Stimulated activated CD4-positive, alpha-beta T cell treated with anti-CD3 and anti-CD28 coated beads, Interleukin-15, amount 100 ng/mL, for 1 hour (primary cell): ENCODE measurements at places on chromosomes 7 and 10.
A peak's percentile ranks its signal among the peaks of the same experiment; 100 is the strongest.

- DNase-seq: no peak
These were observed 958.0 kb upstream of the PHF14 start for GRCh38 chr7:10015687-10016086.

GRCh38 chr7:70919481-70920073, 212.4 kb upstream of the GALNT17 start:
- no peak for DNase-seq

DNA sequence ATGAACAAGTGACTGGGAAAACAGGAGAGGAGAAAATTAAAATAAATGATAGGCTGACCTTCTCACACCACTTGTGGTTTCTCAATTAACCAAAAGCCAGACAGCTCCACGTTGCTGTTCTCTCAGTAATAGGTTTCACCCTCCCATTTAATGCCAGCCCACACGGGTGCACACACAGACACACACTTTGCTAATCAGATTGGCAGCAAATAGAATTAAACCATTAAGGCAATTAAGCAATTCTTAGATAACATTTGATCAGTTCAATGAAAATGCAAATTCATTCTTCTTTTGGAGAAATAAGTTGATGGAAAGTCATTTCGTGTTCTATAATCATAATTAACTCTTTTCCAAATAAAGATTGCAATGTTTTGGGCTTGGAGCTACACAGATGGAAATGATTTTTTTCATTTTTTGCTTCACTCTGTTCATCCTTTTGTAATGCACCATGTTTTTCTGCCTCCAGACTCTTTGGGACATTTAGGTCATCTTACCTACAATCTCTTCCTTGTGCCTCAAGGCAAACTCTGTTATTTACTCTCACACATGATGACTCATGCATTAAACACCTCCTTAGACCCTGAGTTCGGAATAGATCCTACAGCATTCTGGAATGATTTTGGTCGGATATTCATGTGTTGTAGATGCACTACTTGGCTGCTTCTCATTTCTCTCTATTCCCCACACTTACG, 700.7 kb downstream of the AUTS2 start:
- no peak for DNase-seq

- DNase-seq: no peak
These were observed 900 bp upstream of the MICALL2 start for GRCh38 chr7:1459920-1460820.

DNA sequence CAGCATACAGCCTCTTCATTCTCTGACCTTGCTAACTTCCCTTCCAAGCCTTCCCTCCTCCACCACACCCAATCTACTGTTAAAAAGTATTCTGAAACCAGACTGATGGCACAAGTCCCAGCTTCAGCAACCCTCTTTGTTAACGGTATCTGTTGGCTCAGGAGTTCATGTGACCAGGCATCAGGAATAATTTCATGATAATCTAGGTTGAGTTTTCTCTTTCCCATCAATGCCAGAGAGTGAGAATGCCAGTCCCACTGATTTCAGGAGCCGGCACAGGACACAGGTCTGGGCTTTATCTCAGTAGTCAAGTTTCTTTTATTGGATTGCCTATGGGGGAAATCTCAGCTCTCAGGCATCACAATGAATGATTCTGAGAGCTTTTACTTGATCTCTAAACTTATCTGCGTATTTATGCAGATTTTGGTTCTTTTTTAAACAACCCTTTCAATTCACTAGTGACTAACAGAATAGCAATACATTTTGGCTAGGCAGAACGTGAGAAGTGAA, 231.0 kb upstream of the LYZL1 start:
- no peak for DNase-seq

DNA sequence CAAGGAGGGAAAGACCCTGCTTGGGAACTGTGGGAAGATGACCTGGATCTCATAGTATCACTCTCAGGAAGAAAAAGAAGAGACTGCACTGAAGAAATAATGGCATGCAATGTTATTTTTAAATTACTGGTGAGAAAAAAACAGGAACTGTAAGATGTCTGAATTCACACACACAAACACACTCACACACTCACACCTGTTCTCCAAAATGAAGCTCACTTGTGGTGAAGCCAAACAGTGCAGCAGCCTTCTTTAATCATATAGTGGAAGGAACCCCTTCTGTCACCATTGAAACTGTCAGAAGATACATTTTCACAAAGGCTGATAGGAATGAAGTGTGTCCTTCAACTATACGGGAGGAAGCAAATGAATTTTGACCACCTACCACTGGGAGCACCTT, 156.5 kb upstream of the GHITM start:
- DNase-seq: no peak

DNA sequence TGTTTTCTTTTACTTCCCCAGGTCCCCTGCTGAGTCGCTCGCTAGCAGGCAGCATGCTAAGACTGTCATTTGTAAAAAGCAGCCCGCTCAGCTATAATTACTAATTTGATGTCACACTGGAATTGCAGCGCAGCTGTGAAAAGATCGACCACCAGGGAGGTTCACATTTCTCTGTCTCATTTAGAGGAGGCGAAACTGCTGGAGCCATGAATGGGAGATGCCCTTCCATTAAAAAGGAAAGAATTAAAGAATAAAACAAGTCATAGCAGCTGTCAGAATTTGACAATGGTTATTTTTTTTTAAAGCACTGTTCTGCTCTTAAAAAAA, 153.5 kb downstream of the PIP4K2A start:
- no peak for DNase-seq

DNA sequence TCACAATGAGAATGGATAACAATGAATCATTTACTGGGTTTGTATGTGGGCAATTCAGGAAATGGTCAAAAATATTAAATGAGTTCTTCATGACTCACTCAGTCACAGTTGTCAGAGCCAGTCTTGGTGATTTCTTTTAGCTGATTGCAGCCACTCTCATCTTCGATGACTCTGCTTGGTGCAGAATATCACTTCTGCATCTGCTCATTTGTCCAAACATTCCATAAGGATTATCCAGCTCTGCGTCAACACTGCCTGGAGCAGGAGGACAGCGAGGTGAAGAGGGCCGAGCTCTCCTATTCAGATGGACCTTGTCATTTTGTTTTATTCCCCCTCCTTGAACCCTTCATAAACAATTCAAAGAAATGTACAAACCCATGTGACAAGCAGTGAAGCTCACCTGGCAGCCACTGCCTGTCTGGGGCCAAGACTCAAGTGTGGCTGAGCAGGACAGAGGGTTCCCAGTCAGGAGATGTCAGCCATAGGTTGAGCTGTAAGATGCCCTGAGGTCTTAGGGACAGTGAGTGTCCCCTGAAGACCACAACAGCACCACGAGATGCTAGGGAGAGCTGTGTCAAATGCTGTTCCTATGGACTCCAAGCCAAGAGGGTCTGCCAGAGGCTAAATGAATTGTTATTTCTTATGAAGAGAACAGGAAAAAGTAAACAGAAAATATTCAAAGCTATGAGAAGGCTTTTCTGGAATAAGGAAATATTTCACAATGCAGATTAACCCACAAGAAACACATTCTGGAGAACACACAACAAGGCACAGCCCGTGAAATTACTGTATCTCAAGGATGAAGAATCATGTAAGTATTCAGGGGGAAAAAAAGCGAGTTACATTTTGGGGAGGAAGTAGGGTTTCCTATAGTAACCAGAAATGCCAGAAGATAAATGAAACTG, 33.1 kb upstream of the EGFR start:
- DNase-seq: no peak

DNA sequence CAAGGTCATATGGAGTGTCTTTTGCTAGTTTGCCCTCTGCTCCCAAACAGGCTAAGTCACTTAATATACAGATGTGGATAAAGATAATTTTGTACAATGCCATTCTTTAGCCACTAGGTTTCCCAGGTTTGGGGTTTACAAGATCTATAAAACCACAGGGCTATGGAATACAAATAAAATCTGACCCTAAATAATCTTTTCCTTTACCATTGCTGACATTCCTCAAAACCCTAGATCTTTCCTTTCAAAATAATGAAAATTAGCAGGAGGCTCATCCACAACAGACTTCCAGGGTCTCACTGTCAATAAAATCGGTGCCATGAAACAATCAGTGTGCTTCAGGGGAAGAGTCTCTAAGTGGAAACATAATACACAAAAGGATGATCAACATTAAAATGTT, 148.4 kb downstream of the CPEB3 start:
- no peak for DNase-seq

GRCh38 chr7:44338600-44338999, 13.2 kb upstream of the CAMK2B start:
- no peak for DNase-seq

GRCh38 chr10:74206746-74207145, 55.7 kb downstream of the ADK start:
- DNase-seq: no peak

- no peak for DNase-seq
These were observed 171.4 kb upstream of the INHBA start for GRCh38 chr7:41874201-41874785.

DNA sequence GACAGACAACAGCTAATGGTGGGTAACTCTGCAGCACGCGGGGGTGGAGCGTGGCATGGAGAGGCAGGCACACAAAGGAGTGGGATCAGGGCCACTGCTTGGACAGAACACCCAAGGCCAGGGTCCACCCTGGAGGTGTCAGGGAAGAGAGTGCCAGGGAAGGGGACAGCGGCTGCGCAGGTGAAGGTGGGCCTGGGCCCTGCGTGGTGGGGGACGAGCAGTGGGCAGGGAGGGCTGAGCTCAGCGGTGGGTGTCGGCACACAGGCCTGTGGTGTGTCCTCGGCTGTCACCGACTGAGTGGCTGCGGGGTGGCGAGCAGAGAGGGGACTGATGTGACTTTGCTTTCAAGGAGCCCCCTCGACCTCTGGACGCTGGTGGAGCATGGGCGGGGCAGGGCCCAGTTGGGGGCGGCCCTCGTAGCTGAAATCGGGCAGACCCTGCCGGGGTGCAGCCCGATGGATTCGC, 8.4 kb upstream of the SCART1 start:
- no peak for DNase-seq

- no peak for DNase-seq
These were observed 595.8 kb upstream of the MKI67 start for GRCh38 chr10:128721963-128722445.

- no peak for DNase-seq
These were observed 79.4 kb downstream of the HYCC1 start for GRCh38 chr7:22934473-22935065.

DNA sequence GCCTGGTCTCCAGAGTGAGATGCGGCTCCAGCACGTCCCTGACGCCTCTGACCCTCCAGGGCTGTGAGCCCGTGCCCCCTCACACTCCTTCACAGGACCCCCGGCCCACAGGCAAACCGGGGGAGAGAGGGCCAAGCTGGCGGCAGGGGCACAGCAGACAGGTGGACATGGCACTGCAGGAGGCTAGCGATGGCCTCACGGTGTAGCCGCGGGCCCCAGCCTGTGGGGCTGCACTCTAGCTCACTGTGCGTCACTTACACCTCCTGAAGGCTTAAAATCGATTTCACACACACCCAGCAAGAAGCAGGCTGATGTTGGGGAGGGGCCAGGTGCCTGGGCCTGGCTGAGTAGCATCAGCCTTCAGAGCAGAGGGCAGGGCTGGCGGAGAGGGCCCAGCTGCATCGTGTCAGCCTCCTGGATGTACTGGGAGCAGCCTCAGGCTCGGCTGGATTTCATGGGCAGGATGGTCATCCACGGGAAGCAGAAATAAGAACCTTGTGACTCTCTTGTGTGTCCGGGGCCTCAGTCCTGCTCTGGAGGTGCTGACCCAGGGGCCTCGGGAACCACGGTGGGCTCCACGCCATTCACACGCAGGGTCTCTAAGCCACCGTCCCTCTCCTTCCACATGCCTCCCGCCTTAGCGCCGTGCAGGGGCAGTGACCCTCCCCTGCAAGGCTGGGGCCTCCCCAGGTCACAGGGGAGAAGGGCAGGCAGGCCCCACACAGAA, 19.4 kb upstream of the KNDC1 start:
- no peak for DNase-seq

- DNase-seq: no peak
These were observed 63.2 kb upstream of the TOMM7 start for GRCh38 chr7:22885797-22886261.

GRCh38 chr10:100828738-100829096, 83.3 kb downstream of the PAX2 start:
- DNase-seq: peak; percentile 6

GRCh38 chr7:93039282-93039681, 78.5 kb downstream of the SAMD9 start:
- no peak for DNase-seq

- no peak for DNase-seq
These were observed 68.0 kb downstream of the PDSS1 start for GRCh38 chr10:26765549-26765948.

- peak; percentile 64 for DNase-seq
These were observed 65.2 kb downstream of the GOLGA7B start for GRCh38 chr10:97914837-97915211.

- DNase-seq: no peak
These were observed 15.6 kb upstream of the ADO start for GRCh38 chr10:62788861-62789467.

DNA sequence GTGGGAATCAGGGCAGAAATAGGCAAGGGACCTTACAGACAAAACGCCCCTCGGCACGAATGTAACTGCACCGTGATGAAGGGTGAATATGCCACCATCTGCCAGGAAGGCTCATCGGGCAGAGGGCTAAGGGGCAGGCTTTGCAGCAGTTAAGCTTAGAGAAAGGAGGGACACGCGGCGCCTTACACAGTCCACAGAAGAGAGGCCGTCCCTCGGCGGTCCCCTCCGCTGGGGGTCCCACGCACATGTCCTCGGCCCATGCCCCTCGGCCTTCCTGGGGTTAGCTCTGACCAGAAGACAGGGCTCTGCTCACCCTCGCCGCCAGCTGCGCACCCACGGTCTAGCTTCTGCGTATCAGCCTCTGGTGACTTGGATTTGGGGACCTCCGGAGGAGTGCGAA, 141.1 kb downstream of the DYNC2I1 start:
- no peak for DNase-seq

DNA sequence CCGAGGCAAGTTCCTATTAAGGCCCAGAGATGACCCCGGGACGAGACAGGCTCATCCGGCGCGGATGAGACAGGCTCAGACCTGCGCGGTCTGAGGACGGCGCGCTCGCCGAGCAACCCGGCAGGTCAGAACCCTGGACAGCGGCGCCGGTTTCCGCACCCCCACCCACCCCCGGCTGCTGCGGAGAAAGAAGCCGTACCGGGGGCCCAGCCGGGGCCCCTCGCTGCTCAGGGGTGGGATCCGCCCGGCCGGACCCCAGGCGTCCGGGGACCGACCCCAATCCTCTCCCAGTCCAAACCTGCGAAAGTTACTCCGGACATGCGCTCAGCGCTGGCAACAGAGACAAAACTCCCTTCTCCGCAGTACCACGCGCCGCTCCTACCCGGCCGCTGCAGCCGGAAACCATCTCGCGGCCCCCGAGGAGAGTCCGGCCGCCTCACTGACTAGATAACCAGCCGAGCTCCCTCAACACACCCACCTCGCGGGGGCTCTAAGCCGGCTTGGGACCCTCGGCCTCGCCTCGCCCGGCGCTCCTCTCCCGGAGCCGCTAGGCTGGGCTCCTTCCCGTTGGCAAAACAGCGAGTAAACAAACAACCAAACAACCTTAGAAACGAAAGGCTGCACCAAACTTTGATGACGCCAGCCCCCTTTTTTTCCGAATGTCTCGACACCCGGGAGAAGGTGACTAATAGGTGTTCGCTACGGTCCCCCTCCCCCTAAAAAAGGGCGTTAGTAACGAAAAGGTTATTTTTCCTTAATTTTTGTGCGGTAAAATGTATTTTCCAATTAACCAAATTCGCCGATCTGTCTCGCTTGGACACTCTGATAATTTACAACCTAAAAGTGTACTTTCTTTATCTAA, 2.3 kb upstream of the DRGX start:
- DNase-seq: peak; percentile 36

GRCh38 chr7:77698042-77698625, 1.9 kb downstream of the RSBN1L start:
- DNase-seq: no peak
